ENCODE measurements at places on chromosomes 13 and 19.

GRCh38 chr19:18122424-18122823 is 24.8 kb downstream of the MAST3 start:
- no peak for DNase-seq

DNA sequence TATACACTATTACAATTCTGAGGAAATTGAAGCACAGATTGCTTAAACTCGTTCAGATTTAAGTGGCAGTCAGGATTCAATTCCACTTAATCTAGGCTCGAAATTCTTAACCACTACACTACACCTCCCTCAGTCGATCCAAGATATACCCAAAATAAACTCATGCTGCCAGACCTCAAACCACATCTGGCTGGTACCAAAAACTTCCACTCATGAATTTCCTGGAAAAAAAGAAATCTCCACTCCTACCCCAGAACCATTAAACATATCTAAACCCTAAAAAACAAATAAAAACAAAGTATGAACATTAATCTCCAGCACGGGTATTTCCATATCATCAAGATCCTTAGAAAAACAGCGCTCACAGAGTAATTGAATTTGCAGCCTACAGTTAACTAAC is 1.1 kb downstream of the ZFP30 start:
- DNase-seq: no peak

- no peak for DNase-seq
Measured at GRCh38 chr13:103394618-103395017, 328.4 kb upstream of the SLC10A2 start.

DNA sequence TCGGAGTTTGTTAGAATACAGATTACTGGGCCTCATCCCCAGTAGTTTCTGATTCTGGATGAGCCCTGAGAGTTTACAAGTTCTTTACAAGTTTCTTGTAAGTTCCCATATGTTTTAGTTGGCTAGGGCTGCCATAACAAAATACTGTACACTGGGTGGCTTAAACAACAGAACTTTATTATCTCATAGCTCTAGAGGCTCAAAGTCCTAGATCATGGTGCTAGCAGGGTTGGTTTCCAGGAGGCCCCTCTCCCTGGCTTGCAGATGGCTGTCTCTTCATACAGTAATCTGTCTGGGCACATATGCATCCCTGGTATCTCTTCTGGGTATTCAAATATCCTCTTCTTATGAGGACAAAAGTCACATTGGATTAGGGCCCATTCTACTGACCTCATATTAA is 167.2 kb downstream of the KLF5 start:
- DNase-seq: no peak

DNA sequence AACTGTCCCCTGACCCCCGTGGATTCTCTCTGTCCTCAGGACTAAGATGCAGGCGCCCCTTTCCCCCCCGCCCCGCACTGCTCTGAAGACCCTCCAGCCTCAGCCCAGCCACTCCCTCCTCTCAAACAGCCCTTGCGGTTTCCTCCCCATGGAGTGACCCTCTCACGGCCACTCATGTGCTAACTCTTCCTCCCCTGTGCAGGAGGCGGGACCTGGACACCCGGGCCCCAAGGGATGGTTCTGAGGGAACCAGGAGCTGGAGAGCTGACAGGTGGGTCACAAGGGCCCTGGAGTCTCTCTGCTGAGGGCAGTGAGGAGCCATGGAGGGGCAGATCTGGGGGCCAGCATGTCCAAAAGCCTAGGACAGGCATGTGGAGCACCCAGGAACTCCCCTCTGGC is 1.9 kb downstream of the ISOC2 start:
- no peak for DNase-seq

DNA sequence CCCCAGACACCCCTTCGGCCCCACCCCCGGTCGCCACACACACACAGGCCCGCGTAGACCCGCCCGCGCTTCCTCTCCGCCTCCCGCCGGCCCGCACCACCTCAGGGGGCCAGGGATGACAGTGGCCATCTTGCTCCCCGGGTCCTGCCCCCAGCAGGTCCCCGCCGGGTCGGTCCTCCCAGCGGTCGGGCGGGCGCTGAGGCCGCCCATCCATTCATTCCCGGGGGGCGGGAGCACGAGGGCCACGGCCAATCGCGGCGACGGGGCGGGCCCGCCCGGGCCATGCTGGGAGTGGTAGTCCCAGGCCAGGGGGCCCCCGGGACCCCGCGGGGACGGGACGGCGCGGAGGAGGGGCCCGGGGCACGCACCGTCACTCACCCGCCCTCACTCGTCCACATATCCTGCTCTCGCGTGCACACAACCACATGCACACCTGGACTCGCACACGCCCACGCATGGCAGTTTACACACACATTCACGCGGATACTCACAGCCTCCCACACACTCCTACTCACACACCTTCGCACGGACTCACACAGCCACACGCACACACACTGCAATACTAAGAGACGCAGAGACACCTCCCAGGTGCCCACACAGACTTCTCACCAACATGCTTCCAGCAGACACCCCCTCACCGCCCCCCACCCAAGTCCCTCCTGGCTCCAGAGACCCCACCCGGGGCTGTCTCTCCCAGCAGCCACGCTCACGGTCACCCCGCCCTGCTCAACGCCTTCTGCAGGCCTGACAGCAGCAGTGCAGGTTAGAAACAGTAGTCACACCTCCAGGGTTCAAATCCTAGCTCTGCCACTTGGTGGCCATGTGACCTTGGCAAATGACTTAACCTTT is at the start of gene DPF1:
Gene DPF1, minus strand, starts transcription at position 209 of the 849 bp plus-strand sequence. Its CDS starts 80 bp downstream, at position 129.
- DNase-seq: peak; percentile 44

- DNase-seq: no peak
Measured at GRCh38 chr13:24228852-24229458, 68.4 kb downstream of the SPATA13 start.

DNA sequence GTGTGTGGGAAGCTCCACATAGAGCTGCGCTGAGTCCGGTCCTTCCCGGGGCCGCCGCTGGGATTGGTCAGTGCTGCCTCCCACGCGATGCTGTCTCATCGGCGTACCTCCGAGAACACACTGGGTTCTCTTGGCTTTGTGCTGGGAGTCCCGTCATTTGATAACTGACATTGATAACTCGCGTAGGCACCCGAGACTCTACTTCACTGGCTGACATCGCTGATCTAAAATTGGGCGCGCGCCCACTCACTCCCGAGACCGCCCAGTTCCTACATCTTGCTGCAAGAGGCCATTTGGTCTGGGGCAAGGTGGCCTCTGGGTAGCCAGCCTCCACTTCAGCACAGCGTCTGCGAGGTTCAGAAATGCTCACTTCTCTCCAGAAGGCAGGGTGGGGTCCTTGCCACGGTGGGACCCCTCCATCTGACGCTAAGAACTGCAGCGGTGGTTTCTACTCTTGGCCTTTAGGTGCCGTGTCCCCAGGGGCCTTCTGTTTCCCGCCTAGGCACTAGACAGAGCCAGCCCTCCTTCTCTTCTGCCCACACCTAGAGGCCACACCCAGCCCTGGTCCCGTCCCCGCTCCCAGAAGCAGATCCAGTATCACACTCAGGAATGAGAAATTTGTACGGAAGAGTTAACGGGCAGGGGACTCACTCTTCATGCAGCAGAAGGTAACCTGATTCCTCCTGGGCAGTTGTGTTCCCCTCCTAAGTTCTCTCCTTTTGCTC is 40.7 kb upstream of the ATP11A start:
- no peak for DNase-seq

DNA sequence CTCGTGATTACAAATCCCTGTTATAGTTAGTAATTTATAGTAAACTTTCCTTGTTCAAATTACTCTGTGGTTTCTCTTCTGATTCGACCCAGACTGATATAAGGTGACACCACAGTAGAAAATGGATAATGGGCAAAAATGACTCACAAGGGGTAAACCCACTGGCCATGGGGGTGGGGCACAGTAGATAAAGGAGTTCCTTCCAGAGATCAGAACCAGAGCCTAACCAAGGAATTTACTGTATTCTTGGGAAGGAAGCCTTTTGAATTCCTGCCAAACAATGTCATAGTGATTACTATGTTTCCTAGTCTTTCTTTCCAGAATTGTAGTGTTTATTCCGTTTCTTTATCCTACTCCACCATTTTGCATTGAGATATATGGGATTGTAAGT is 21.9 kb downstream of the MIR17HG start:
- no peak for DNase-seq

DNA sequence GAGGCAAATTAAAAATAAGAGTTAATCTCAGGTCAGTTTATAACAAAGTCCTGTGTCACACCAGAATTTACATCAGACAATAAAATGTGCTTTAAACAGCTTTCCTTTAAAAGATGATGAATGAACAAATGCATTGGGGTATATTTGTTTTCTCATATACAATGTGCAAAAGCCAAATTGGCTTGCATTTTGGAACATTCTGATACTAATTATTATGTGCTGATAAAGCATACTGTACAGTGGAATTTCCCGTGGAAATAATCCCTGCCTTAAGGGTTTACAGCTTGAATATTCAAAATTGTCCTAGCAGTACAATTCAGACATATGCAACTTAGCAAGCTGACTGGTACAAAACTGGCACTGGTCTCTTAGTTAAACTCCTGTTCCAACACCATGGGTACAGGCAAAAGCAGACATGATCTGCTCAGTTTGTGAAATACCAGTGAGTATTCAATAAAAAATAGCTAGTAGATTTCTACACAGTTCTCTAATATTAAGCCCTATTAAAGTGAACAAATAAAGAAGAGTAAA is 373.4 kb downstream of the SLITRK1 start:
- no peak for DNase-seq

DNA sequence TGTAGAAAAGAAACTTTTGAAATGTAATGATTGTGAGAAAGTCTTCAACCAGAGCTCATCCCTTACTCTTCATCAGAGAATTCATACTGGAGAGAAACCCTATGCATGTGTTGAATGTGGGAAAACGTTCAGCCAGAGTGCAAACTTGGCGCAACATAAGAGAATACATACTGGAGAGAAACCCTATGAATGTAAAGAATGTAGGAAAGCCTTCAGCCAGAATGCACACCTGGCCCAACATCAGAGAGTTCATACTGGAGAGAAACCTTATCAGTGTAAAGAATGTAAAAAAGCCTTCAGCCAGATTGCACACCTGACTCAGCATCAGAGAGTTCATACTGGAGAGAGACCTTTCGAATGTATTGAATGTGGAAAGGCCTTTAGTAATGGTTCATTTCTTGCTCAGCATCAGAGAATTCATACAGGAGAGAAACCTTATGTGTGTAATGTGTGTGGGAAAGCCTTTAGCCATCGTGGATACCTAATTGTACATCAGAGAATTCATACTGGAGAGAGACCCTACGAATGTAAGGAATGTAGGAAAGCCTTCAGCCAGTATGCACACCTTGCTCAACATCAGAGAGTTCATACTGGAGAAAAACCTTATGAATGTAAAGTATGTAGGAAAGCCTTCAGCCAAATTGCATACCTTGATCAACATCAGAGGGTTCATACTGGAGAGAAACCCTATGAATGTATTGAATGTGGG is 19.3 kb downstream of the ZNF583 start:
- DNase-seq: no peak

- no peak for DNase-seq
Measured at GRCh38 chr13:71488201-71488600, 378.8 kb downstream of the DACH1 start.

- no peak for DNase-seq
Measured at GRCh38 chr19:49196527-49197240, 39.1 kb downstream of the TRPM4 start.

DNA sequence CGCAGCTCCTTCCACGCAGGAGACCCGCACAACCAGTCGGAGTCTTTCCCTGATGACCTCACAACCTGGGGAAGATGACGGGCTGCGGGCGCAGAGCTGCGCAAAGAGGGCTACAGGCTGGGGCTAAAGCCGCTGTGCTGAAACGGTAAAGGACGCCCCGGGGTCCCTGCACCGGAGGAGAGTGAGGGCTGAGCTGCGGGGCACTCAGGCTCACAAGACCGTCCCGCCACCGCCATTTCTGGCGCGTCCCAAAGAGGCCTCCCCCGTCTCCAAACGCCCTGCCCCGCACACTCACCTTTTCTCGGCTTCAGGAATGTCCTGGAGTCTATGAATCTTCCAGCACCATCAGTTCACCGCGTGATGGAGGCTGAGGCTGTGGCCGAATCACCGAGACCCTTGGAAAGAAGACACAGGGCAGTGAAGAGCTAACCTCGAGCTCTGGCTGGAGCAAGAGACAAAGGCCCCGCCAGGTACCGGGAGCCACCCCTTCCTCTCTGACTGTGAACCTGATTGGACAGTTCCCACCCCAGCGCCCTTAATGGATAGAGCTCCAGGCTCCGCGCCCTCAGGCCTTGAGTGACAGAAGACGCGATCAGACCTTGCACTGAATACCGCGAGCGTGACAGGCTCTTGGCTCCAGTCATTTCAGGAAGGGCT is 41.8 kb upstream of the ZNF429 start:
- DNase-seq: no peak

DNA sequence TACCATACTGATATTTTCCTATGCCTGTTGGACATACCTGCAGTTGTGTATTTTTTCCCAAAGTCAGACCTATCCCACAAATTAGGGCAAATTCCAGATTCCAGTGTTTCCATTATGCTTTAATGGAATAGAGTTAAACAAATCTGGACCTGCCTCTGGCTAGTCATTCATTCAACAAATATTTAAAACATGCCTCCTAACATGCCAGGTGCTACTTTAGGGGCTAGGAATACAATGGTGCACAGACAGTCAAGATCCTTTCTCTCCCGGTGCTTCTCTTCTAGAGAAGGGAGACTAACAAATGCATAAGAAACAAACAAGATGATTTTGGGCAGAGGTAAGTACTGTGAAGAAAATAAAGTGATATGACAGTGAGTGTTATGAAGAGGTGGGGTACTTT is 7.5 kb upstream of the WDFY2 start:
- no peak for DNase-seq

DNA sequence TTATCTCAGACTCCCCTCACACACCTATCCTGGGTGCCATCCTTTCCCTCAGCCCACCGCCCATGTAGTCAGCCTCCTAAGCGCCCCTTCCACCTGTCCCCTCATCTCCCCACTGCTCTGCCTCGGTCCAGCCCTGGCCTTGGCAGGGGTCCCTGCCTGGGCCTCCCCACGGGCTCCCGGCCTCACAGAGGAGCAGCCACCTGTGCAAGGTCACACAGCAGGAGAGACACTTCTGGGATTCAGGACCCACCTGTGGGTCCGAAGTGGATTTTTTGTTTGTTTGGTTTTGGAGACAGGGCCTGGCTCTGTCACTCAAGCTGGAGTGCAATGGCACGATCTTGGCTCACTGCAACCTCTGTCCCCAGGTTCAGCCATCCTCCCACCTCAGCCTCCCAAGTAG is 713 bp upstream of the UPK1A start:
- DNase-seq: no peak

DNA sequence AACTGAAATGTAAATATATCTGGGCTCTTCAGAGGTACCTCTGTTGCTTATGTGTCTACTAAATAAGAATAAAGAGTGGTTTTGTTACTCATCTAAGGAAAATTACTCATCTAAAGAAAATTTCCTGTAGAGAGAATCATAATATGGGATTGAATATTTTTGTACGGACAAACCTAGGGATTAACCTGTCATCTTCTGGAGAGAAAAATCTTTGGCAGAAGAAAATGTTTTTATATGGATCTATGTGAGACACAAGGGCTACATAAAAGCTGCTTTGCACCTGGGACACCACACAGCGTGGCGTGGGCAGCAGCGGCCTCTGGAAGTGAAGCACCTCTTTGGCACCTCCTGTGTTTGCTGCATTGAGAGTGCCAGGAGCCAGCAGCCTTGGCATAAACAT is 242.9 kb upstream of the DACH1 start:
- no peak for DNase-seq

- no peak for DNase-seq
Measured at GRCh38 chr19:50551034-50551714, 17.1 kb downstream of the LRRC4B start.

All from activated CD8-positive, alpha-beta memory T cell treated with anti-CD3 and anti-CD28 coated beads, Interleukin-2, amount 50 U/mL, for 4 hours (primary cell).